Fibroblast of upper back skin (primary cell): ENCODE measurements at places on chromosomes 12 and 14.
A peak's percentile ranks its signal among the peaks of the same experiment; 100 is the strongest.

DNA sequence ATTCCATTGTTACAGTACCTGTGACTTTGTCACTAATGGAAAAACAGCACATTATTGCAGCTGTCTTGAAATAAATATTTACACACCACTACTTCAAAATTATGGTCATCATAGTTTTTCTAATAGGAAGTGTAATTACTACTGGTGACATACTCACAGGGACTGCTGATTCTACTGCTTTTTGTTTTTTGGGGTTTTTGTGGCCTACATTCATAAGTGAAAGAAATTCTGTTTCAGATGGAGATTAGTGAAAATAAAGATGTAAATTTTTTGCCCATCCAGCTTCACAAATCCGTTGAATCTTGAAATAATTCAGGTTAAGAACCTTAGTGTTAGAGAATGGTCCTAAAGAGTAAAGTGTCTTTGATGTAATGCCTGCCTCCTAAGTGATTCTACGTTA, 17.5 kb downstream of the KNTC1 start:
- DNase-seq, result no peak

GRCh38 chr12:9347328-9348127, 139.3 kb upstream of the PZP start:
- peak; percentile 57 for DNase-seq

- DNase-seq, result no peak
Measured at GRCh38 chr14:89918721-89919120, 35.8 kb downstream of the EFCAB11 start.

DNA sequence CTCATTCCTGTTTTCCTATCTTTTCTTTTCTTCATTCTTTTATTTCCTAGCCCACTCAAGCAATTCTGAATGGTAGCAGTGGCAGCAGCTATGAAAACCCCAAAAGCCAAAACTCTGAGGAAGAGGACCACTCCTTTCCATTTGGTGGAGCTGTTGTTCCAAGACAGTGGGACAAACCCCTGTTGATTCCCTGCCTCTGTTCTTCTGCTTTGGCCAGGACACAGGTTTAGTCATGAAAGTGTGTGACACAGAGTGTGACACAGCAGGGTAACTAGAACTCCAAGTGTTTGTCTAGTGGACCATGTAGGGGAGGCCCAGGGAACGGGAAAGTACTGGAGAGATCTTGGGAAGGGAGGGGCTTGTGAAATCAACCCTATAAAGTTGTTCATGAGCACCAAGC, 71.1 kb downstream of the PTCSC3 start:
- no peak for DNase-seq

- no peak for DNase-seq
Measured at GRCh38 chr14:52395728-52396127, 81.6 kb downstream of the PTGER2 start.

DNA sequence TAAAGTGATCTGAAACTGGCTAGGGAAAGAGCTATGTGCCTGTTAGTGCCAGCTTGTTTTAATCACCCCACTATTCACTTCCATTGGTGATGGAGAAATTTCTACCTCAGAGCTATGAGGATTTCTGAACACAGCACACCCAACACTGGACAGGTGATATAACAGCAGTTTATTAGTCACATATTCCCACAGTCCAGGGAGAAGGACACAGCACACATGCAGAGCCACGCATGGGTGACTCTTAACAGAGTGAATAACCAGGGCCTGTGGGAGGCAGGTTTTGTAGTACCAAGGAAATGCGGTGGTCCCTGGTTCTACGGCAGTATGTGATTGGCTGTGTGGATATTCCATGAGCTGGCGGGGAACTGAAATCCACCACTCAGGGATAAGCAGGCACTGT, 455.1 kb downstream of the BTG1 start:
- DNase-seq, result no peak

- no peak for DNase-seq
Measured at GRCh38 chr14:22650046-22650739, 6.0 kb upstream of the OR6J1 start.

DNA sequence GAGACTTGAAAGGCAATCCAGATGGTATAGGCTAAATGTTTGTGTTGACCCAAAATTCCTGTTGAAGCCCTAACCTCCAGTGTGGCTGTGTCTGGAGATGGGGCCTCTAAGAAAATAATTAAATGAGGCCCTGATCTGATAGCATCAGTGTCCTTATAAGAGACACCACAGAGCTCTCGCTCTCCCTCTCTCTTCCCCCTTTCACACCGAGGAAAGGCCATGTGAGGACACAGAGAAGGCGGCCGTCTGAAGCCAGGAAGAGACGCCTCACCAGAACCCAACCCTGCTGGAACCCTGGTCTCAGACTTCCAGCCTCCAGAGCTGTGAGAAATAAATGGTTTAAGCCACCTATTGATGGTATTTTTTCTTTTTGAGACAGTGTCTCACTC, 87.5 kb downstream of the SCARB1 start:
- no peak for DNase-seq

DNA sequence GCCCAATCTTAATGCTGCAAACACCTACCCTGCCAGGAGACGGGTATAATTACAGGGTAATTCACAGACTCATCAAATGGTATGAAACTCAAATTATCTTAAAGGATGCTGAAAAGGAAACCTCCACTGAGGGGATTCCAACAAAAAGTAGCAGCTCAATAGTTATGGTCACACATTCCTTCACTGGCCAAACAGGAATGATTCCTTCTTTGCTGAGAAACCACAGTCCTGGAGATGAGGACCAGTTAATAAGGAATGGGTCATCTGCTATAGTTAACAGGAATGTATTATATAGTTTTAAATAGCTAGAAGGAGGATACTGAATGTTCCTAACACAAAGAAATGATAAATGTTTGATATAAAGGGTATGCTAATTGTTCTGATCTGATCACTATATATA, 136.9 kb downstream of the STXBP6 start:
- DNase-seq, result peak; percentile 60

GRCh38 chr12:51636581-51636980, 45.5 kb downstream of the SCN8A start:
- peak; percentile 55 for DNase-seq

- DNase-seq, result no peak
Measured at GRCh38 chr12:32273063-32273522, 126.3 kb upstream of the FGD4 start.

GRCh38 chr14:52380294-52380693, 66.2 kb downstream of the PTGER2 start:
- DNase-seq, result peak; percentile 14

- DNase-seq, result peak; percentile 57
Measured at GRCh38 chr14:61033855-61034254, 52.8 kb downstream of the SLC38A6 start.
